ENCODE measurements at places on chromosomes 5 and 9.

GRCh38 chr9:136587944-136588662 lies 42.3 kb upstream of the NOTCH1 start:
- no peak for DNase-seq

GRCh38 chr5:126107381-126107780 lies 315.8 kb upstream of the GRAMD2B start:
- no peak for DNase-seq

GRCh38 chr5:75640395-75640794 lies 29.1 kb downstream of the ANKDD1B start:
- no peak for DNase-seq

DNA sequence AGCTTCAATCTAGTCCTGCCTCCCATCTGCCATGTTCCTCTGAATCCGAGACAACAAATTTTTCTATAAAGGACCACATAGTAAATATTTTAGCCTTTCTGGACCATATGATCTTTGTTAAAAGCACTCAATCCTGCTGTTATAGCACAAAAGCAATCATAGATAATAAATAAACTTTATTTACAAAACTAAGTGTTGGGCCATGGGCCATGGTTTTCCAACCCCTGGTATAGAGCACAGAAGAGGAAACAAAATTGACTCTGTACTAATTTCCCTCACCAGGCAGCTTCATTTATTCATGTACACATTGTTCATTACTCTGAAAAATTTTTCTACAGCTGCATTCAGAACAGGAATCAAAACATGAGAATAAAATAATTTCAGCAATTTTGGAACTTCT lies 288.9 kb downstream of the AGTPBP1 start:
- no peak for DNase-seq

DNA sequence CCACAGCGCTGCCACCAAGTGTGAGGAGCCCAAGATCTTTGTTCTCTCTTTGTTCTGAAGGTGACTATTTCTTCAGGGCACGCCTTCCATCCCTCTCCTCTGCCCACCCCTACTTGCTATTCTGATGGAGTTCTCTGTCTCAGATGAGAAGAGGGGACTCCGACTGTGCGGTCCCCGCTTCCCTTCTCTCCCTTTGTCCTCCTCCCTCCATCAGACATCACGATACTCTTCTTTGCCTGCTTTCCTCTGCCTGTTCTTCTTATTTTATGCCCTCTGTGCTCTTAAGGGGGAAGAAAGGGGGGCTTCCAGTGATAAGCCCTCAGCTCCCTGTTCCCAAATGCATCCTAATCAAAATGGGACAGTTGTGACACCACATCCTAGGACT lies 307.8 kb downstream of the RAB3C start:
- no peak for DNase-seq

DNA sequence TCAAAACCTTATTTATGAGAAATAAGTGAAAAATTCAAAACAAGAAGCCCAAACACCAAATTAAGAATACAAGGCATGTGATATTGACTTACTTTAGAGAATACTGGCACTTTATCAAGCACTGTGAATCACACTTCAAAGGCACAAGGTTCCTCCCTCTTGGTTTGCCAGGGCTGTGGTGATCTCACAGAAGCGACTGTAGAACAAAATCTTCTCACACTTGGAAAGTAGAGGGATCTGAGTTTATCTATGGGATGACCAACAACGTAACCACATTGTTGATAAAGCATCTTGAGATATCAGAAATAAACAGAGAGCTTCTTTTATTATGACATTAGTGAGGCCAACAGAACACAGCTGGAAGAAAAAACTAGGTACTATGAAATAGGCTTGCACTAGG lies 295.9 kb downstream of the NFIB start:
- DNase-seq, result no peak

DNA sequence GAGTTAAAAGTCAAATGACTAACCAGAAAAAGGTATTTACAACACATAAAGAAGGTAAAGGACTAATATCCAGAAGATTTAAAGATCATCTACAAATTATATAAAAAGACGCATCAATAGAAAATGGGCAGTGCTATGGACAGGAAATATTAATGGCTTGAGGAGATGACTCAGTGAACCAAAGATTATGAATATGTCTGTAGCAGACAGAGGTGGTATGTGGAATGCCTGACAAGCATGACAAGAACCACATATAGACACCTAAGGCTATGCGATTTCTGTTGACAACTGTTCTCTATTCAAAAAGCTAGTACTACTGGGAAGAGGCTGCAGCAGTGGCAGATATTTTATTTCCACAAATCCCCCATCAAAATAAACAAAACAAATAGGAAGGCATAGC lies 177.0 kb upstream of the SH3GL2 start:
- DNase-seq, result no peak

DNA sequence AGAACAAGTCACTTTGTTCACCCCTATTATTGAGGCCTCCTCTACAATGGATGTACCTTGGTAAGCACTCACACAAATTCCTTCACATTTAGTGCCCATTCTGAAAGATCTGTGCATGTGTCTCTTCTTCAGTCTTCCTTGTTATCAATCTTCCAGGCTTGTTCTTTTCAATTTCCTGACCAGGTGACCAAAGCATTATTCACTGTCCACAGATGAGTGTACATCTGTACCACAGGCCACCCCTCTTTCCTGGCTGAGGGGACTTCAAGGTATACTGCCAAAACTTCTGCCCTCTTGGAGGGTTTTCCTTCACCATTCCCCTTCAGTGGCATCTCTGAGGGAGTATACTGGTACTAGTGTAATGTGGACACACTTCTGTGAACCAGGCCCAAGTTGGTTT lies 25.5 kb upstream of the STOM start:
- DNase-seq, result no peak

- no peak for DNase-seq
Observed at GRCh38 chr5:66813306-66813705, 217.1 kb downstream of the MAST4 start.

DNA sequence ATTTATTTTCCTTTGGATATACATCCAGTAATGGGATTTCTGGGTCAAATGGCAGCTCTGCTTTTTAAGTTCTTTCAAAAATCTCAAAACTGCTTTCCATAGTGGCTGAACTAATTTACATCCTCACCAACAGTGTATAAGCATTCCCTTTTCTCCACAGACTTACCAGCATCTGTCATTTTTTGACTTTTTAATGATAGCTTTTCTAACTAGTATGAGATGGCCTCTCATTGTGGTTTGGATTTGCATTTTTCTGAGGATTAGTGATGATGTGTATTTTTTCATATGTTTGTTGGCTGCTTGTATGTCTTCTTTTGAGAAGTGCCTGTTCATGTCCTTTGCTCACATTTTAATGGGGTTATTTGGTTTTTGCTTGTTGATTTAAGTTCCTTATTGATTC lies 90.0 kb upstream of the HMHB1 start:
- no peak for DNase-seq

GRCh38 chr5:141821430-141821925 lies 56.7 kb downstream of the PCDH1 start:
- no peak for DNase-seq

GRCh38 chr9:25677301-25678146 lies 720 bp downstream of the TUSC1 start:
- no peak for DNase-seq

GRCh38 chr9:124139001-124139400 lies 118.7 kb upstream of the NEK6 start:
- DNase-seq, result no peak

GRCh38 chr5:171623107-171623506 lies 162.5 kb upstream of the SMIM23 start:
- DNase-seq, result no peak

DNA sequence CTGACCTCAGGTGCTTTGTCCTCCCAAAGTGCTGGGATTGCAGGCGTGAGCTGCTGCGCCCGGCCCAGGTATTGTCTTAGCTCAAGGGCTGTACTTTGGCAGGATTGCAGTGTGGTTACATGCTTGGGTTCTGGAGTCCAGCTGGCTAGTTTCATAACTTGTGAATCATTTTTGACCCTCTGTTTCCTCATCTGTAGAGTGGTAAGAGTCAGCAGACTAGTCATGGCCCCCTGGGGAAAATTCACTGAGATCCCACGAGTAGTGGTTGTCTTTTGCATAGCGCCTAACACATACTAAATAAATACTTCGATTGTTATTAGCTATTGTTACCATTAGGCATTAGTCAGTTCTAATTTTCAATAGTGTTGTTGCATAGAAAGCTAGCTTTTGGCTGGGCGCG lies 14.3 kb downstream of the PTPA start:
- DNase-seq, result no peak

DNA sequence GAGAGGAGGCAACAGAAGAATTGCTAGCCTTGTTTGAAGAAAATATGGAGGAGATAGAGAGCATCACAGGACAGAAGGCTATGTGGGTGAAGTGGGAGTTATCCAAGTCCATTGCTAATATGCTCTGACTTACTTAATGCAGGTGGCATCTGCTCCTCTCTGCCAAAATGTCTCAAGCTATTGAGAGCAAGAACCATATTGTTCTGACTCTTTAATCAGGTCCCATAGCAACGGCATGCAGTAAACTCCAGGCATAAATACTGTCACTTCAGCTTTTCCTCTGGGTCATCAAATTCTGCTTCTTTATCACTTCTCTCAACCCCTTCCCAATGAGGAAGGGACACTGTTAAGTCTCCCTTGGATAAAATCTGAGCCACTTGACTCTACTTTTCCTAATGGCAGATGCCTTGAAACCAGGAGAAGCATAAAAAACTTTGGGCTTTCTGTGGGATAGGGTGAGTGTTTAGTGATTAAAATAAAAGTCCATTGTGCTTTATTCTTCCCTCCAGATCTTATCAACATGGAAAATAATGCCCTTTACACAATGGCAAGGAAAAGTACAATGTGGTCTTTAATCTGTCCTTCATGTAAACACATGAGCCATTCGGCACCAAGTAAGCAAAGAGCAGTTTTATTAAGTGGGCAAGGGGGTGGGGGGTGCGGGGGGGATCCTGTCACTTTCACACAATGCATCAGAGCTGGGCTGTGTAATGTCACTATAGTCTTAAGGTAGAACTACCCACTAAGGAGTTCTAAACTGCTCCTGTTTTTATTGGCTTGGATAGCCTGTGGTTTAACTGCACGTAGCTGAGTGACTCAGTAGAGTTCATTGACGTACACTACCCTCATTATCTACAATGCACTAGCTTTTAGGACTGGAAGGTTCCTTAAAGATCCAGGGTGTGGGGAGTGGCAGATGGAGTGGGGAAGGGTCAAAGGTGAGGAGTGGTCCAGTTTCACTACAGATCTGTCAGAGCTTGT lies 71.0 kb upstream of the TARS1 start:
- no peak for DNase-seq

DNA sequence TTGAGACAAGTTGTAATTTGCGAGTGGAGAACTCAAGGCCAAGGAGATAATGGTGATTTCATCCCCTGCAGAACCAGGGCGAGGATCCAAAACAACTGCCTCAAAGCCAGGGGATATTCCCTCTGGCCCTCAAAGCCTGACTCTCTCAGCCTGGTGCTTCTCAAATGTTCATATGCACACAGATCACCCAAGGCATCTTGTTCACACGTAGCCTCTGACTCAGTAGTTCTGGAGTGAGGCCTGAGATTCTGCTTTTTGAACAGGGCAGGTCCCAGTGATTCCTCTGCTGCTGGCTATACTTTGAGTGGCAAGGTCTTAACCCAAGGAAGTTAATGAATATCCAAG lies 30.2 kb upstream of the WWC1 start:
- DNase-seq, result no peak

DNA sequence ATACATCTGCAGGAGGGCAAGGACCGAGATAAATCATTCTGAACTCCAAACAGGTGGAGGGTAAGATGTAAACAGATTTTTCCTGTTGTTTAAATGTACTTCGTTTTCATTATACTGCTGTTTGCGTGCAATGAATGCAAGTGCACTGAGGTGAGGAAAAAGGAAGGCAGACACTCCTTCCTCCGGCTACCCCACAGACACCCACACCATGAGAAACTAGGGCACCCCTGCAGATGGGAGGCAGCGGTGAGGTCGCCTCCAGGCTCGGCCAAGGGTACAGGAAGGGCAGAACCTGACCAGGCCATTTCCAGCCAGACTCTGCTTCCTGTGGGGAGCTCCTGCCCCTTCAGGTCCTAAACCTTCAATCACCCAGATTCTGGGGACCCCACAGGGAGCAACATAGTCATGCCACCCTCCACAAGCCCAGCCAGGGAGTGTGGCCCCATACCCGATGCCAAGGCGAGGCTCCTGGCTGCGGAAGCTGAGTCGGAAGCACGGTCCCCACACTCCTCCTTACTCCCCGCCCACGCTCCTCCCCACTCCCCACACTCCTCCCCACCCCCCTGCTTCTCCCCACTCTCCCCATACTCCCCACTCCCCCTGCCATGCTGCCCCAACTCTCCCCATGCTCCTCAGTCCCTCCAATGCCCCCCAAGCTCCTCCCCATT lies 37.1 kb downstream of the VAV2 start:
- DNase-seq, result no peak

- DNase-seq, result no peak
Observed at GRCh38 chr9:84856181-84856632, 186.7 kb downstream of the NTRK2 start.

GRCh38 chr5:137453483-137454080 lies 45.5 kb downstream of the SPOCK1 start:
- DNase-seq, result no peak

- no peak for DNase-seq
Observed at GRCh38 chr5:113087976-113088514, 111.4 kb downstream of the DCP2 start.

DNA sequence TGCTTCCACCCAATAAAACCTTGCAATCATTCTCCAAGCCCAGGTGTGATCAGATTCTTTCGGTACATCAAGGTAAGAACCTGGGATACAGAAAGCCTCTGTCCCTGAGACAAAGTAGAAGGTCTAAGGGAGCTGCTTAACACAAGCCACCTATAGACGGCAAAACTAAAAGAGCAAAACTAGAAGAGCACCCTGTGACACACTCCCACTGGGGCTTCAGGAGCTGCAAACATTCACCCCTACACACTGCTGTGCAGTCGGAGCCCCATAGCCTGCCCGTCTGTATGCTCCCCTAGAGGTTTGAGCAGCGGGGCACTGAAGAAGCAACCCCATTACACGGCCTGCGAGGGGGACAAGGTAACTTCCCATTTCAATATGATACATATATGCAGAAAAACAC lies 179.6 kb upstream of the CDH9 start:
- DNase-seq, result no peak

DNA sequence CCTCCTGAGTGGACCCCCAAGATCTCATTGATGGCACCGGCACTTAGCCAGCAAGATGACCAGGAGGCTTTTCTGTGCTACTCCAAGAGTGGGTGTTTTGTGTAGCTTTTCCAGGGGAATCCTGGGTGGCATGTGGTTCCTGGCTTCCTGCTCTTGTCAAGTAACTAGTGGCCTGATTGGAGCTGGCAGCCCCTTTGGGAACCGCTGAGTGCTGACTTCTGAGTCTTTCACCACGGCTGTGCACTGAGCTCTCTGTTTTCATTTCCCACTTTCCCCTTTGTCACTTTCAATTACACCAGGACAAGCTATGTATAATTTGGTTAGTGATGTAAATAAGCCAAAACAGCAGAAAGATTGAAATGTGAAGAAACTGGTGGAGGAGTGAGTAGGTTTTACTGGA lies 255.4 kb downstream of the GOLPH3 start:
- no peak for DNase-seq

GRCh38 chr9:75852746-75853145 lies 37.7 kb upstream of the PCSK5 start:
- no peak for DNase-seq

- no peak for DNase-seq
Observed at GRCh38 chr5:140840978-140841962, at the start of gene PCDHA8. TSS of gene PCDHA8 (plus strand) at chr5:140841187. CDS start at chr5:140841322, 135 bp downstream.

GRCh38 chr5:59002162-59002825 lies 419.4 kb downstream of the RAB3C start:
- no peak for DNase-seq

GRCh38 chr9:131733541-131734061 lies 6.3 kb downstream of the RAPGEF1 start:
- no peak for DNase-seq

Data from stimulated activated CD4-positive, alpha-beta T cell treated with anti-CD3 and anti-CD28 coated beads, Interleukin-15, amount 100 ng/mL, for 1 hour (primary cell).